ENCODE measurements at places on chromosomes 4 and X.

DNA sequence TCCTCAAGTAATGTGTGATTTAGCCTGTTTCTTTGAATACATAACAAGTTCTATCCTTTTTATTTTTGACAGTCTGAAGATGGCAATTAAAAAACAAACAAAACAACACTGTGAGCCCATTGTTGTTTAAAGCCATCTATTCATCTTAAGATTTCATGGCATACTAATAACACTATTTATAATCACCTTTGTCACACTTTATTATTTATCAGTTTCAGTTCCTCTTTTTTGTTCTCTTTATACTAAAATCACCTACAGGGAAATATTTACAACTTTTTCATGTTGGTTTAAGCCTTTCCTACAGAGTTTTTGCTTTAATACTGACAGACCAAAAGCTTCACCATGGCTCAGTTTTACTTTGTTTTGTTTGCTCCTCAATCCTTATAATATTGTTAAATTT is 247.4 kb upstream of the CTSO start:
- no peak for DNase-seq

- no peak for DNase-seq
Measured at GRCh38 chrX:125203365-125203736, 116.3 kb upstream of the TEX13C start.

DNA sequence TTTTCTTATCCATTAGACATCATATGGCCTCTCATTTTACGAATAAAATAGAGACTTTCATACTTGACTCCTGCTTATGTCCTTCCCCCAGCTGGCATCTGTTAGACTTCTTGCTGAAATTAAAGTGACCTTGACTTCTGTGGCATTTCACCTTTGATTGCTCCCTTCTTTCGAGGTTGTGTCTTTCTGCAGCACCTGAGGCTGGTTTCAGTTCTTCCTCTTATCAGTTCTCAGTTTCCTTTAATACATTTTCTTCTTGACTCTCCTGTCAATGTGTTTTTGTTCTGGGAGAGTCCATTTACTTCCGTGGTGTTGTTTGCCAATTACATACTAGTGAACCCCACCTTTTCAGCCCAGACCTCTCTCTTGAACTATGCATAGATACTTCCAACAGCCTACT is 81.6 kb downstream of the RBPJ start:
- DNase-seq: no peak

GRCh38 chrX:31847773-31848172 is 775.9 kb upstream of the FTHL17 start:
- DNase-seq: no peak

DNA sequence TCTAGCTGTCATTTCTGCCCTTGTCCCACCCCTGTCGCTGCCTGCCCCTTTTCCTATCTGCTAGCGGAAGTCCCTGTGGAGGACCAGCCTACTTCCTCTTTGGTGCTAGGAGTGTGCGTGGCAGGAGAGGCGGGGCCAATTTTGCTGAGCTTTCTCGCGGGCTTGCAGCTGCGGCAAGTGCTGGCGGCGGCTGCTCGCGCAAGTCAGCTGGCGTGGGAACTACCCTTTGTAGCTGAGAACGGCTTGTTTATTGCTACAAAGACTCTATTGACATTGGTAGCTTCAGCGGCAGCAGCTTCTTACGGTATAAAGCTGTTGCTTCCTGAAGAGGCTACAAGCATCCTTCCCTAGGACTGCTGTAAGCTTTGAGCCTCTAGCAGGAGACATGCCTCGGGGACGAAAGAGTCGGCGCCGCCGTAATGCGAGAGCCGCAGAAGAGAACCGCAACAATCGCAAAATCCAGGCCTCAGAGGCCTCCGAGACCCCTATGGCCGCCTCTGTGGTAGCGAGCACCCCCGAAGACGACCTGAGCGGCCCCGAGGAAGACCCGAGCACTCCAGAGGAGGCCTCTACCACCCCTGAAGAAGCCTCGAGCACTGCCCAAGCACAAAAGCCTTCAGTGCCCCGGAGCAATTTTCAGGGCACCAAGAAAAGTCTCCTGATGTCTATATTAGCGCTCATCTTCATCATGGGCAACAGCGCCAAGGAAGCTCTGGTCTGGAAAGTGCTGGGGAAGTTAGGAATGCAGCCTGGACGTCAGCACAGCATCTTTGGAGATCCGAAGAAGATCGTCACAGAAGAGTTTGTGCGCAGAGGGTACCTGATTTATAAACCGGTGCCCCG is at the start of gene MAGEH1:
Gene MAGEH1 (plus strand): TSS at position 138 of the 843 bp plus-strand sequence. CDS start 248 bp downstream, at position 386.
- peak; percentile 56 for DNase-seq

DNA sequence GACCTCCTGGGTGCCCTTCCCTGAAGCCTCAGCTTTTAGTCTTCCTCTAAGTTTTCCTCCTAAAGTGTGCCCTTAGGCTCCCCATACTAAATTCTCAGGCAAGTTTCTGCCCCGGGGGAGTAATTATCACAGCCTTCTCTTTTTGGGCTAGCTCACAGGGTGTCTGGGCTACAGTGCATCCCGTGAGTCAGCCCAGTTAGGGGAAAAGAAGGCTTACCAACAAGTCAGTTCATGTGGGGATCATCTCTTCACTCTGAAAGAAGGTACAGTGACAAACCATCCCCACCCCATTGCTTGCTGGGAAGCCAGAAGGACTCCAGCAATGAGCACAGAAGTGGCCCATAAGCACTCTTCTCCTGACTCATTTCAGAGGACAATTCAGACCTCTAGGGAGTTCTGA is 134.7 kb upstream of the FAM9C start:
- no peak for DNase-seq

GRCh38 chrX:71184803-71185495 is 38.1 kb upstream of the GJB1 start:
- no peak for DNase-seq

- DNase-seq: no peak
Measured at GRCh38 chr4:16687845-16688244, 210.6 kb downstream of the LDB2 start.

DNA sequence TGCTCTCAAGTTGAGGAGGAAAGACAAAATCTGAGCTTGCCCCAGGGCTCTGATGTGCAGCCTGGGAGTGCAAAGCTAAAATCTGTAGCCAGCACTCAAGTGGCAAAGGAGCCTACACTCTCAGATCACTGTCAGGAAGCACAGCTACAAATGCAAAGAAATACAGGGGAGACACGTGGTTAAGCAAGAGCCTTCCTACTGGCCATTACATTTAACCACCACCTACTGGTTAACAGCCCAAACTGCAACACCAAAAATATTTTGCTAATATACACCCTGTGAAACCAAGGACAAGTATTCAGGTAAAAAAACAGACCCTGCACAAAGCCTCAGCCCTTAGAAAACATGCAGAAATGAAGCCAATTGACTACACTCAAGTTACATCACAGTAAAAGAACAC is 170.4 kb upstream of the FGF16 start:
- no peak for DNase-seq

- no peak for DNase-seq
Measured at GRCh38 chr4:176746846-176747245, 45.9 kb downstream of the VEGFC start.

DNA sequence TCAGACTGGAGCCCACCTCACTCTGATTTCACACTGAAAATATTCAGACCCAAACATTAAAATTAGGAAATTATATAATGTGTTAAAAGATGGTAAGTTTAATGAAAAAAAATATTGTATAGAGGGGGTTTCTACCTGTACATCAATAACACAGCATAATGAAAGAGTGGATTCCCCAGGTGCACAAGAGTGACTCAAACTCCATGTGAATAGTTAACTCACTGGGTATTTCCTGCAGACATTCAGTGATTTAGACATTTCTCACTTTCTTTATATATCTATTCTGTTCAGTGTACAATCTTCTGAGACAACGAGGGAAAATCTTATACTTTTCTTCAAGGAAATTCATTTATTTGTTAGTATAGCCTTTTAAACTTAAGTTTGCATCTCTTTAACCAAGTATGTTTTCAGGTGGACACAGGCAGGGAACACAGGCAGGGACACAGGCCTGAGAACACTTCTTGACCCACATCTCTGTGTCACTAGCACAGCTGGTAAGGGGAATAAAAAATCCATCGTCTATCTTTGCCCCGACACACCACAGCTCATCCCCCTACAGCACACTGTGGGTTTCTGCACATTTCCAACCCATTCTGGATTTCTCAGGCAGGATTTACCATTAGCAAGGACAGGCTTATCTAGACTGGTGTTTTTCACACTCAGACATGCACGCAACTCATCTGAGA is 525.5 kb upstream of the BOD1L1 start:
- no peak for DNase-seq

DNA sequence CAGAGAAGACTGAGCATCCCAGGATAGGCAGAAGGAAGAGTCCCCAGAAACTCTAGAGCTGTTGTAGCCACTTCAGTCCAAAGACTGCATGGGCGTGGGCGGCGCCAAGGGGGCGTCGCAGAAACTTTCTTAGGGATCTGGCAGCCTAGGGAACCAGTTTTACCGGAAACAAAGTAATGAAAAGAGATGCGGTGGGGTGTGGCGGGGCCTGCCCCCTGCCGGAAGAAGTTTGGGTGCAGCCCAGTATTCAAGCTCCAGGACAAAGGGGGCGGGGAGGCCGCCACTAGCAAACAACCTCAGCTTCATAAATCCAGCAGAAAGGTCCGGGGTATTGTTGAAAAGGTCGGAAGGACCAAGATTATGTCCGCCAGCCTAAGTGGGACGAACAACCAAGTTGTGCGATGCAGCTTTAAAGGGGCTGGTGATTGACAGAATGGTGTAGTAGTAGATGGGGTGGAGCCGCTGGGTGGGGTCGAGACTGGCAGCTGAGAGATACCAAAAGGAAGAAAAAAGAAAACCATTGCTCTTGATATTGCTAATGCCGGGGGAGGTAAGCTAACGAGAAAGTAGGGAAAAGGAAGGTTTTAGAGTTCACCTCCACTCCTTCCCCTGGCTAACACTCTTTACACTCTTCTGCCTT is 190.5 kb downstream of the RRAGB start:
- peak; percentile 30 for DNase-seq

DNA sequence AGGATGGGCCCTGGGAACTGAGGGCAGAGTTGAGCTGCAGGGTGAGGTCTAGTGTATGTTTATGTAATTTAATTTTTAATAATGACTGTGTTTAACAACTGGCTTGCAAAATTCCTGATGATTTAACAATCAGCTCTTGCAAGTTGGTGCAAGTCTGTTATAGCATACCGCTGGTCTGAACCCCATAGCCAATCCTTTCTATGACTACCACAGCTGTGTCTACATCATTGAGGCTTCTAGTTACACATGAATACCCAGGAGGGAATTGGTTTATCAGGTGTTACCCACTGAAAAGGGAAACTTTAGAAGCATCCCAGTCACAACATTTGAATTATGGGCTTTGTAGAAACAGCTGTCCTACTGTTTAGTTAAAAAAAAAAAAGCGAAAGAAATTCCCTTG is 38.3 kb downstream of the SUPT20HL1 start:
- no peak for DNase-seq

Measured in stimulated activated CD4-positive, alpha-beta T cell treated with anti-CD3 and anti-CD28 coated beads, Interleukin-12 subunit alpha, Interleukin-12 subunit beta, amount 100 ng/mL, for 24 hours (primary cell).